ENCODE measurements at places on chromosomes 12 and 14. TPM values are rescaled to one million over a fixed set of nuclear protein-coding genes. Genes with fewer than 3 reads are reported as not detected.

The NINJ2 gene
- total RNA-seq = 9.1 TPM

The KMT2D gene
- total RNA-seq = 41.9 TPM

The ITGA5 gene
- total RNA-seq = 41.6 TPM

The LTBR gene
- 23.9 TPM for total RNA-seq

The IKBIP gene
- 16.5 TPM for total RNA-seq

The SYCP3 gene
- total RNA-seq = not detected

- no peaks in the 10 kb centered on the region for H3K36me3 ChIP-seq
- no peak overlapping the region for H3K4me3 ChIP-seq
- no peak for DNase-seq
- no peak overlapping the region for H3K27ac ChIP-seq
- no peaks in the 10 kb centered on the region for H3K4me1 ChIP-seq
- H3K27me3 ChIP-seq = no peaks in the 10 kb centered on the region
Observed at GRCh38 chr12:114949058-114949820, 265.3 kb upstream of the TBX3 start.

GRCh38 chr12:98471085-98471484, 44.3 kb upstream of the TMPO start:
- H3K27ac ChIP-seq = peak overlapping the region; percentile 15
- no peak overlapping the region for H3K4me3 ChIP-seq
- no peaks in the 10 kb centered on the region for H3K4me1 ChIP-seq
- H3K27me3 ChIP-seq = no peaks in the 10 kb centered on the region
- DNase-seq = no peak
- H3K36me3 ChIP-seq = no peaks in the 10 kb centered on the region

DNA sequence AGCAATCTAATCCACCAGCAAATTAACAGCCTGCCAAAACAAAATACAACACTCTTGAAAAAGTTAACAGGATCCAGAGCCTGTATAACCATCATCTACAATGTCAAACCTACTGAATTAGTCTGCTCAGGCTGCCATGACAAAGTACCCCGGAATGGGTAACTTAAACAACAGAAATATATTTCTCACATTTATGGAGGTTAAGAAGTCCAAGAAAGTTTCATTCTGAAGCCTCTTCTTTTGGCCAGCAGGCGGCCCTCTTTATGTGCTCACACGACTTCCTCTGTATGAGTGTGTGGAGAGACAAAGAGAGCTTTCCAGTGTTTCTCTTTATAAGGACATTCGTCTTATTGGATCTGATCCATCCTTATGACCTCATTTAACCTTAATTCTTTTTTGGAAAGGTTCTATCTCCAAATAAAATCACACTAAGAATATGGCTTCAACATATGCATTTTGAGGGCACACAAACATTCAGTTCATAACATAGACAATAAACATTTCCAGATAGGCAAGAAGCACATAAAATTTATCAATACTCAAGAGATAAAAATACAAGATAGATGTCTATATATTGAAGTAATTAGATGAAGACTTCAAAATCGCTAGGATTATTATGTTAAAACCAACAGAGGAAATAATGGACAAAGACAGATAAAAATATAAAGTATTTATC, 5.9 kb upstream of the RERG start:
- no peak for DNase-seq
- no peaks in the 10 kb centered on the region for H3K4me1 ChIP-seq
- no peak overlapping the region for H3K27ac ChIP-seq
- H3K36me3 ChIP-seq = no peaks in the 10 kb centered on the region

GRCh38 chr14:56207626-56208292, 89.5 kb downstream of the PELI2 start:
- H3K4me1 ChIP-seq = peaks cover 3% of the 10 kb centered on the region
- no peak overlapping the region for H3K27ac ChIP-seq
- no peaks in the 10 kb centered on the region for H3K27me3 ChIP-seq
- no peak overlapping the region for H3K4me3 ChIP-seq

- DNase-seq = no peak
- H3K27me3 ChIP-seq = no peaks in the 10 kb centered on the region
- H3K4me1 ChIP-seq = no peaks in the 10 kb centered on the region
- no peak overlapping the region for H3K27ac ChIP-seq
- peaks cover 11% of the 10 kb centered on the region for H3K36me3 ChIP-seq
Observed at GRCh38 chr12:123485756-123486155, 27.8 kb downstream of the SNRNP35 start.

DNA sequence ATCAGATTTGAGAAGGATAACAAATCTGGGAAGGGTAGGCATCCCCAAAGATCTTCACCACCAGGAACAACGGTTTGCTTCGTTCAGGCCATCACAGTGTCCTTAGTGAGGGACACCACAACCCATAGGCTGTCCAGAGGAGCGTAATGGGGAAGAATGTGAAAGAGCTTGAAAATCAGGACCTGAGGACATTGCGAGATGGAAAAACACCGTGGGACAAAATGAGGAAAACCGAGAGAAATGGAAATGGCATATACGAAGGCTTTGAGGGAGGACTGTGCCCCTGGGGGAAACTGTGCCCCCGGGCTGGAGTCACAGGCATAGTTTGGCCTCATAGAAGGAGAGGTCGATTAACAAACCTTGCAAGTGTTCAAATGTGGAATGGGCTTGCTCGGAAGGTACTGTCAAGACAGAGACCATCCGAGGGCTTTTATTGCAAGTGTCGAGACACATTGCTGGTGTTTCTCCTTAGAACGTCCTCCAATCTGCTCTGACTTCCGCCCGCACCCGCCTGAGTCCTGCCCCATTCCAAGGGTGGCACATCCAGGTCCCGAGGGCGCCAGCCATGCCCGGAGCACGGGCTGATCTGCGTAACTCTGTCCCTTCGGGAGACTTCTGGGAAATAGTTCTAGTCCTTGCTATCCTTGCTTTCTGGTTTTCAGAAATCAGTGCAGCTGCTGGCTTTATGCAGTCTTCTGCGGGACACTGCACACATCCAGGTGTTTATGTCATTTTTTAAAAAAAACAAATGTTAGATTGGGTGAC, 885 bp upstream of the PALS1 start:
- peak overlapping the region; percentile 46 for H3K4me3 ChIP-seq
- DNase-seq = peak; percentile 49
- peaks cover 8% of the 10 kb centered on the region for H3K4me1 ChIP-seq
- no peaks in the 10 kb centered on the region for H3K27me3 ChIP-seq

GRCh38 chr14:102450206-102451063, 59.1 kb downstream of the ANKRD9 start:
- H3K4me1 ChIP-seq = no peaks in the 10 kb centered on the region
- no peak overlapping the region for H3K4me3 ChIP-seq
- H3K27ac ChIP-seq = peak overlapping the region; percentile 46
- no peak for DNase-seq

DNA sequence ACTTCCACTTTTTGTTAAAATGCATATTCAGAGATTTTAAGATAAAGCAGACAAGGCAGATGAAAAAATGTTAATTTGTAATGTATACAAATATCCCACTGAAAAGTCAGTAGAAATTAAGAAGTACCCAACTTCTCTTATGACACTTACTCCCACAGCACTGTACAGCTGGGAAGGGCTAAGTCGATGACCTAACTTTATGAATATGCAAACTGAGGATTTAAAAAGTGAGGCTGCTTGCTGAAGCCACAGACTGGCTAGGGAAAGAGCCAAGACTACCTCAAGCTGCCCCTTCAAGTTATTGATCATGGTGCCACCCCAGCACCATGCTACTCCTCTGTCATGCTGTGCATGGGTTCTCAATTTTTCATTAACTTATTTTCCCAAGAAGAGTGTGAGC, 17.0 kb downstream of the PPM1H start:
- no peaks in the 10 kb centered on the region for H3K27me3 ChIP-seq
- H3K27ac ChIP-seq = no peak overlapping the region

DNA sequence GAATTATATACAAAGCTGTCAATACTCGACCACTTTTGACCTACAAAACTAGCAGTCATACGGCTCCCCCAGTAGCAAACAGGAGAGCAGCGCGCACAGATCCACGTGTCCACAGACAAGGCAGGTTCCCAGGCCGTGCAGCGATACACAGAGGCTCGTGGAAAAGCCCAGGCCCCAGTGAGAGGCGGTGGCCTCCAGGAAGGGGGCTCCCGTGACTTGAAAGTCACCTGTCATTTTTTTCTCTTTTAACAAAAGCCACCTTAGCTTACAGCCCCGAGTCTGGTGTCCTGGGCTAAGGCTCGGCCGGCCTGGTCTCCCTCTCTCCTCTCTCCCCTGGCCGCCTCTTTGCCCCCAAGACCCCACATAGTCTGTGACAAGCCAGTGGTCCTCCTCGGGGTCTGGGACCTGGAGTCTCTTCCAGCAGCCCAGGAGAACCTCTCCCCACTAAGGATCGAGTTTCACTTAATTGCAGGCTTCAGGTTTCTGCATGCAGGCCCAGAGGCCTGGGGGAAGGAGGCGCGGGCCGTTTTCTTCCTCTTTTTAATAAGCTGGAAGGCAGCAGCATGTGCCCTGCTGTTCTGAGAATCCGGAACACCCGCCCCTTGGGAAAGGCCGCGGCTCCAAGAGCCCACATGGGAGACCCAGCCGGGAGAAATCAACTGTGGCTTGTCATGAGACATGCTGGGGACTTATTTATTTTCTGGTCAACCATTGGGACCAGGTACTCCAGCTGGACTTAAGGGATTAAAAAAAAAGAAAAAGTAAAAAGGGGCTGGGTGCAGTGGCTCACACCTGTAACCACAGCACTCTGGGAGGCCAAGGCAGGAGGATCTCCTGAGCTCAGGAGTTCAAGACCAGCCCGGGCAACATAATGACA, 15.9 kb downstream of the NCOR2 start:
- peak; percentile 67 for DNase-seq
- H3K4me1 ChIP-seq = peaks cover 77% of the 10 kb centered on the region
- H3K36me3 ChIP-seq = no peaks in the 10 kb centered on the region
- H3K27ac ChIP-seq = peak overlapping the region; percentile 65
- no peaks in the 10 kb centered on the region for H3K27me3 ChIP-seq

GRCh38 chr12:43882578-43883178, 46.8 kb downstream of the TMEM117 start:
- H3K36me3 ChIP-seq = no peaks in the 10 kb centered on the region
- no peak for DNase-seq
- H3K27me3 ChIP-seq = no peaks in the 10 kb centered on the region
- H3K4me3 ChIP-seq = no peak overlapping the region
- H3K27ac ChIP-seq = no peak overlapping the region

DNA sequence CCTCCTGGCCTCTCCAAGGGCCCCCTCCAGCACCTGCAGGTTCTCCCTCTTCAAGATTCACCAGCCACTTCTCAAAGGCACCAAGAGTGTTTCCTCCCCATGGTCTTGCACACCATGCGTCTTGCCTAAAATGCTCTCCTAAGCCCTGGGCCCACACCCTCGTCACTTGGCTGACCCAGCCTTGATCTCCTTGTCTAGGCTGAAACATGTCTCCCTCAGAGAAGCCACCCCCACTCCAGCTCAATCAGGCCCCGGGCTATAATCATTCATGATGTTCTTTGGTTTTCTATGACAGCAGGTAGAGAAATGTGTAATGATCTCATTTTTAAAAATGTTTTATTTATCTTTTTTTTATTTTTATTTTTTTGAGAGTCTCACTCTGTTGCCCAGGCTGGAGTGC, 88.1 kb downstream of the EFCAB11 start:
- H3K4me3 ChIP-seq = no peak overlapping the region
- no peaks in the 10 kb centered on the region for H3K4me1 ChIP-seq
- no peak overlapping the region for H3K27ac ChIP-seq
- H3K27me3 ChIP-seq = no peaks in the 10 kb centered on the region
- no peak for DNase-seq
- H3K36me3 ChIP-seq = no peaks in the 10 kb centered on the region

DNA sequence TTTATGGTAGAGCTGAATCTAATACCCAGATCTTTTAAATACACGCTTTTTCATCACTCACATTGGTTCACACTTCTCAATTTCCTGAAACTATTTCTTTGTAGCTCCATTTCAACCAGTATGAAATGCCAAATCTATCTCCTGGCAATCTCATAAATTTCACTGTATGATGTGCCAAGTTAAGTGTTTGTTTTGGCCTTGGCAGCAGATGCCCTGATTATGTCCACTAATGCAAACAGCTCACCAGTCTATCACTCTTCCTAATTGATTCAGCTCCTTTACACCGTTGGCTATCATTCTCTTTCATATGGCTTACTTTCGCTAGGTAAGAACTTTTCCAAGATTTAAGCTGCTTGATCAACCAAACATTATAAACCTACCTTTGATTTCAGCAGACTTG, 58.6 kb downstream of the ZFC3H1 start:
- H3K27ac ChIP-seq = no peak overlapping the region
- H3K36me3 ChIP-seq = peaks cover 47% of the 10 kb centered on the region
- H3K4me3 ChIP-seq = no peak overlapping the region
- DNase-seq = no peak
- no peaks in the 10 kb centered on the region for H3K27me3 ChIP-seq

DNA sequence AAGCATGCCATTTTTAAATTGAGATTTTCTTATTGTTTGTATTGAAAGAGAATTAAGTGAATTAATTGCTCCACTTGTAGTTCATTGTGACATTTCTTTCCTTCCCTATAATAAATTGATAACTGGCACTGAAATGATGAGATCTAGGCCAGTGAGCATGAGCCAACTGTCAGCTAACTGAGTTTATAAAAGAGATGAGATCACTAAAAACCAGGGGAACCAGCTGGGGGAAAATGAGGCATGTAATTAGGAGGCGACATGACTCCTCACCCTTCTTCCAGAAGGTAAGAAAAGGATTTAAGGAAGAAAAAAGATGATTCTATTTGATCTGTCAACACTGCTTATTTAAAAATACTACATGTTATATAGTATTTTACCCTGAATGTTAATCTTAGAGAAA, 104.5 kb upstream of the DNM1L start:
- DNase-seq = no peak
- H3K4me1 ChIP-seq = no peaks in the 10 kb centered on the region
- H3K27me3 ChIP-seq = no peaks in the 10 kb centered on the region
- peaks cover 17% of the 10 kb centered on the region for H3K36me3 ChIP-seq
- no peak overlapping the region for H3K27ac ChIP-seq
- no peak overlapping the region for H3K4me3 ChIP-seq

DNA sequence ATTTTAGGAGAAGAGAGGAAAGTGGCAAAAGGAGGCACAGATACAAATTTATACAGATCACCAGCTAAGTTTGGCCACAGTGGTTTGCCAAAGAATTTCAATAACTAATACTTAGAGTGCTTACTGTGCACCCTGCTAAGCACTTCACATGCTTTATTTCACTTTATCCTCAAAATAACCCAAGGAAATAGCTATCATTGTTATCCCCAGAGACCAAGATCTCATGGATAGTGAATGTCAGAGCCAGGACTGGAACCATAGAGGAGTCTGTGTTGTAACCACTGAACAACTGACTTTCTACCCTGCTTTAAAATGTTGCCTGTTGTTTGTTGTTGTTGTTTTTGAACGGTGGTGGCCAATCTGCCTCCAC, 1.3 kb upstream of the TCP11L2 start:
- no peak for DNase-seq
- peak overlapping the region; percentile 97 for H3K27ac ChIP-seq
- peaks cover 58% of the 10 kb centered on the region for H3K4me1 ChIP-seq
- no peaks in the 10 kb centered on the region for H3K27me3 ChIP-seq
- no peaks in the 10 kb centered on the region for H3K36me3 ChIP-seq
- H3K4me3 ChIP-seq = peak overlapping the region; percentile 93
